ENCODE measurements at places on chromosomes 7 and 10.

GRCh38 chr10:61283066-61283465, 170.1 kb downstream of the TMEM26 start:
- DNase-seq = no peak

- DNase-seq = no peak
Measured at GRCh38 chr7:74455291-74455804, 1.6 kb downstream of the GTF2IRD1 start.

- no peak for DNase-seq
Measured at GRCh38 chr7:112447406-112447805, 2.9 kb upstream of the IFRD1 start.

DNA sequence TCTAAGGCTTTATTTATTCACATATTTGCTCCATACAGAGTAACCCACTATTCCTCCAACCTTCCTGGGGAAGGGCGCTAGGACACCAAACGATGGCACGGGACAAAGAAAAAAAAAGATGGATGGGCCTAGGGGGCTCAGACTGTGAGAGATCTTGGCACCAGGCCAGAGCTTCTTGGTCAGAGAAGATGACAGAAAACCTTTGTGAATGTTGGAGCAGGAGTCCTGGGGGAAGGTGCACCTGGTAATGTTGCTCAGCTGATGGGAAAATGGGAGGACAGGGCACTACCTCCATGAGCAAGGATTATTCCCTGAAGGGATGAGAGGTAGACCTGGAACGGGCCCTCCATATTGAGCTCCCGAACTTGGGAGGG, 1.4 kb upstream of the SH3PXD2A start:
- no peak for DNase-seq

DNA sequence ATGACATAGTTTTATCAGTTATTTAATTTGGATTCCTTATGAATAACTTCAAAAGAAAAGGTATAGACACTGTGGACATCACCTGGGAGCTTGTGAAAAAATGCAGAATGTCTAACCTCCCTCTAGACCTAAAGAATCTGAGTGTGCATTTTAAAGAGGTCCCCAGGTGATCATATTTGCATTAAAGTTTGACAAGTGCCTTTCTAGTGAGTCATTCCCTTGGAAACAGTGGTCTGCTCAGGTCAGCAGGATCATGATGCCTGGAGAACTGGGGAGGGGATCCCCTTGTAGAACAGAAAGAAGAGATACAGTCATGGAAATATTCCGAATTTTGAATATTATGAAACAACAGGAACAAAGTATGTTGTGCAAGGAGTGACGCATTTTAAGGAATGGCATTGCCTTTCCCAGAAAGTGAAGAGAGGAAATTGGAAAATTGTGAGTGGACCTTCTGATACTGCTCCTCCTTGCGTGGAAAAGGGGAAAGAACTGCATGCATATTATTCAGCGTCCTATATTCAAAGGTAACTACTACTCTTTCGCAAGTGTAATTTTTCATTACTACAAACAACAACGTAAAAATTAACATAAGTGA, 4.6 kb downstream of the STEAP2 start:
- DNase-seq = no peak

GRCh38 chr7:136874393-136875032, 6.1 kb downstream of the CHRM2 start:
- DNase-seq = no peak

GRCh38 chr10:72218325-72218724, 2.2 kb upstream of the ASCC1 start:
- DNase-seq = no peak

GRCh38 chr7:139730746-139731612, 46.8 kb downstream of the HIPK2 start:
- no peak for DNase-seq

DNA sequence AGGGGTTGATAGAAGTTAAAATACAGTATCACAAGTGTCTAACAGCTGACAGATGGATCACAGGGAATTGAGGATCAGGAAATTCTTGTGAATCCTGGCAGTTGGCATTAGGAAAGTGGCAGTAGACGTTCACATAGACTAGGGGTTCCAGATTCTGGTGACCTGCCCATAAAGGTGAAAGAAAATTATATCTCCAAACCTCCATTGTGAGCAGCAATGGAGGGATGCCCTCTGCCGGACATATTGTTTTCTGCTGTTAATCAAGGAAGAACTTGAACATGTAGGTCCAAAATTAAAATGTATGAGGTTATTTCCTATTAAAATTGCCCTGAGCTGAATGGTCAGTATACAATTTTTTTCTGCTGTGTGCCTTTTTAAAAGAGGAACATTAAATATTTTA, 5.1 kb downstream of the NME8 start:
- DNase-seq = no peak

GRCh38 chr7:146131701-146132100, 15.1 kb downstream of the CNTNAP2 start:
- DNase-seq = no peak

DNA sequence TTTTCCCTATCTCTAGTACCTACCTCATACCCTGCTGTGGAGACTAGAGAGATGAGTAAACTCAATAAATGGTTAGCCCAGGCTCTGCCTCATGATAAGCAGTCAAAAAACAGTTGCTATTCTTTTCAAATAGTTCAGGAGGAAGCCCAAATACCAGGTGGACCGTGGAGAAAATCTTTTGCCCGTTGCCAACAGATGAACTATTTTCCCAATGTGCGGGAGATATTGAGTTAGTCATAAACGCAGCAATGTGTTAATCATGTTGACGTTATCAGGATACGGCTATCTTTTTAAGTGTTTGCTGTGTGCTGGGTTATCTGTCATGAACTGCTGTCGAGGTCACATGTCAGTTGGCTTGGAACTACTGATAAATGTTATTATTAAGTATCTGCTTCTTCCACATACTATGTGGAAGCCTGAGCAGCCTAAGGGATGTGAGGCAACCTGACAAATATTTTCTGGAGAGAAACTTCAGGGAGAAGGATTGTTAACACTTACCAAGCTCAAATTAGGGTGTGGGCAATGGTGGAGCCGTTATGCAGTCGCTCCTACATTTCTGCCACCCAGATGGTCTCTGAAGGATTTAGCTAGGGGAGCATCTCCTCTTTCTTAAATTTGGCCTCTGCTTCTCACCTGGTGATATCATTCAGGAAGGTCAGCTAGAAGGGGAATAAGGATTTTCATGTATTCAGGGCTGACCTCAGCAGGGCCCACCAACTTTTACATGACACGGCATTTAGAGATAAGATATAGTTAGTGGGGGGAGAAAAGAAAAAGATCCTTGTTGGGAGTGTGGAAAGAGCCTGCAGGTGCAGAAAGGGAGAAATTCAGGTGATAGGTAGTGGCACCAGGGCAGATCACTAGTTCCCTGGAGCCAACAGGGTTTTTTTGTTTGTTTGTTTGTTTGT, 33.5 kb upstream of the SLC26A3 start:
- no peak for DNase-seq

GRCh38 chr10:36676756-36677430, 448.5 kb upstream of the ANKRD30A start:
- no peak for DNase-seq

GRCh38 chr10:59055045-59055444, 121.4 kb upstream of the PHYHIPL start:
- DNase-seq = no peak

DNA sequence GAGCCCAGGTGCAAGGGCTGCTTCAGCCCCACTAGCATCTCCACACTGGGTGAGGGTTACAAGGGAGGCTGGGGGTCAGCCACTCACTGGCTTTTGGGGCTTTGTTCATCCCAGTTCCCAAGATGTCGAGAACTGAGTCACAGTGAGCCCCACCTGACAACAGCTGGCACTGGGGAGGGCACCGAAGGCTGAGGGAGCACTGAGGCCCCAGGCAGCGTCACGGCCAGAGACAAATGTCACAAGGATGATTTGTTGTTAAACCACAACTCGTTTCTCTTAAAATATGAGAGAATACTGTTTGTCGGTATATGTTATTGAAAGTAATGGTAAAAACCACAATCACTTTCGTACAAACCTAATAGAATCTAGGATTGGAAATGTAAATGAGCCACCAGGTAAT, 219.9 kb downstream of the CELF2 start:
- DNase-seq = peak; percentile 54

- DNase-seq = peak; percentile 42
Measured at GRCh38 chr7:155344270-155344617, 46.6 kb downstream of the INSIG1 start.

- no peak for DNase-seq
Measured at GRCh38 chr7:30657131-30657530, 25.1 kb downstream of the CRHR2 start.

DNA sequence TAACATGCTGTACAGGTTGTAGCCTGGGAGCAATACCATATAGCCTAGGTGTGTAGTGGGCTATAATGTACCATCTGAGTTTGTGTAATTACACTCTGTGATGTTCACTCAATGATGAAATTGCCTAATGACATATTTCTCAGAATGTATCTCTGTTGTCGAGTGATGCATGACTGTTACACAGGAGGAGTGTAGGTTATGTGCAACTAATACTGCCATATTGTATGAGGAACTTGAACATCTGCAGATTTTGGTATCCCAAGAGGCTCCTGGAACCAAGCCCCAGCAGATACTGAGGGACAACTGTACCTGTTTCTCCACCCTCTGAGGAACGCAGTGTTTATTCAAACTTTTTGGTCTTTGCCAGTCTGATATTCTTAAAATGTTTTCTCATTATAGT, 38.6 kb downstream of the NACAD start:
- DNase-seq = no peak

- no peak for DNase-seq
Measured at GRCh38 chr7:112584290-112584689, 103.5 kb downstream of the LSMEM1 start.

DNA sequence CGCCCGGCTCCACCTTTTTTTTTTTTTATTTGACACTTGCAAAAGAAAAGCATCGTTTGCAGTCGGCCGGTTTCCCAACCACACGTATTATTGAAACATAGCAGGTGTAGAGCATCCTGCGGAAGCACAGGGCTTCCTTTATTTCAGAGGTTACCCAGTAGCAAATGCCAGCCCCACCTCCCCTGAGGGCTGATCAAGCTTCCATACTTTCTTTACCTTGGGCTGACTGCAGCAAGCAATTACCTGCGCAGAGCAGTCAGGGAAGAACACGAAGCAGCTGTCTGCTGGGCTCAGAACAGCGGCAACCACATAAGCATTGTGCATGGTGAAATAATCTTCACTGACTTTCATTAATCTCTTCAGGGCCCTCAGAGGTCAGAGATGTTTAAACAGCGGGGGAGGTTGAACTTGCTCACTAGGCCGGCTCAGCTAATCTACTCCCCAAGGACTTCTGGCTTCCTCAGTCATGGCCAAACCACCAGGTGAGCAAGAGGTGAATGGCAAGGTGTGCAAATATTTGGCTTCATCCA, 784.7 kb upstream of the AUTS2 start:
- DNase-seq = no peak

DNA sequence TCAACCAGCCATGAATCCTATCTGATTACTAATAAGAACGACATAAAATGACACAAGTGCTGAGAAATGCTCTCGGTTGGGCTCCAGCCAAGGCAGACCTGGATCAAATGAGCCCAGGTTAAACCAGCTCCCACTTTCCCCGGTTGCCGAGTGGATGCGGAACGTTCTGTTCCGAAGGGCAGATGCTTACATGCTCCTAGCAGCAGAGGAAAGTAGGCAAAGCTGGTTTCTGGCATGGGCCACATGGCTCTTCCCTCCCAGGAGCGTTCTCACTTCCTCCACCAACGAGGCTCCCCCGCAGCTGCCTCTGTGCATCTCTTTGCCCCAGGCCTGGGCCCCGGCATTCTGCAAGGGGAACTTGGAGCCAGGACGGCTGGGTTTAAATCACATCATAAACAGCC, 61.8 kb upstream of the SDK1 start:
- DNase-seq = no peak

Data from stimulated activated CD4-positive, alpha-beta T cell treated with anti-CD3 and anti-CD28 coated beads, Interleukin-1b, Interleukin-23, amount 100 ng/mL, for 48 hours (primary cell).